GM23248 (cell line): ENCODE measurements at places on chromosomes 3 and 15.

DNA sequence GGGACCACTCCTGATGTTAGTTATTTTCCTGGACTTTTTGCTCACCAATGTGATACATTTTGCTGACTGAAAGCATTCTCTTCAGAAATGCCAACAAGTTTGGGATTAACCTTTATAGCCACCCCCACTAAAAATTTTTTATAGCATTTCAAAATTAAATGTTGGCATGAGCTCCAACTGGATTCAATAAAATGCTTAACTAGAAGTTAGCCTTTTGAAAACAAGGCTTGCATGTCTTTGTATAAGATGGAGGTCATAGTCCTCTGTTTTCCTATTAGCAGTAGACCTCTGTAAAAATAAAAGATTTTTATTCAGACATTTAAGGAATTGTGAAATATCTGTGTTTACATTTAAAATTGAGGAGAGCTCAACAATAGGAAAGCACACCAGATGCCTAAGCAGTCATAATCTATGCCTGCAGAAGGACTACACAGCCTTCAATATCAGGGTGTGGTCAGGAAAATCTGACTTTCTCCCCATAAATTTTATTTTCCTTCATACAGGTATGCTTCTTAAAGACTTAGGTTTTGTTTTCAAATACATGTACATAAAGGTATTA, 87.2 kb downstream of the DNAJC13 start:
- no peak for DNase-seq

- peak; percentile 24 for DNase-seq
Observed at GRCh38 chr3:123869165-123869564, 15.0 kb downstream of the MYLK start.

- DNase-seq = no peak
Observed at GRCh38 chr15:49619226-49619625, 1.4 kb downstream of the FAM227B start.

- DNase-seq = no peak
Observed at GRCh38 chr3:157488144-157488543, 15.1 kb downstream of the VEPH1 start.
